AG04449 (cell line): ENCODE measurements at places on chromosomes 11 and 22.

GRCh38 chr11:78339483-78339882 lies 78.1 kb downstream of the GAB2 start:
- no peak for DNase-seq

DNA sequence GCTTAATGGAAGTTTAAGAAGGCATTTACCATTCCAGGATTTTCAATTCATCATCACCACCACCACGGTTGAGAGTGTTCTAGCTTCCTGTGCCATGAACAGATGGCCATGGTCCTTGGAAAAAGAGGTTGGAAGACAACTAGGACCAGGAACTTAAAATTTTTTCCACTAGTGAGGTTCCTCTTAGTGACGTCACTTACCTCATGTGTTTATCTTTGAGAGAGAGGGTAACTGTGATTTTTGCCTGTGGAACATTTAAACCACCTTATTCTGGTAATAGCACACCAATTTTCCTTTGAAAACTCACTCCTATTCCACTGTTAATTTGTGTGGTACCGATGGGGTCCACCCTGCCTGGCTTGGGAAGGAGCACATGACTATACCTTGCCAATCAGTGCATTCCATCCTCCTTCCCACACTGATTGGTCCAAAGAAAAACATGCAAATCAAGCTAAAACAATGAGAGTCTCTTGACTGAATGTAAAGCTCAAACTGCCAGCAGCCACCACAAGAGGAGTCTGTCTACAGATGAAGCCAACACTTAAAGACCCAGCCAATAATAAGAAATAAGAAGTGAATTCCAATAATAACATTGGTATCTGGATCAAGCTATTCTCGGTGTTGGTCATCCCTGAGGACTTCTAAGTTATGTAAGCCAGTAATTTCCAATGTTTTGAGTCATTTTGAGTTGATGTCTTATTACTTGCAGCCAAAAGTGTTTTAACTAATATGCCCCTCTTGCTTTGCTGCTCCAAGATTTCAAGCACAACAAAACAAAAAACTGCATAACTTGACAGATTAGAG lies 111.8 kb downstream of the MPPED2 start:
- DNase-seq = no peak

GRCh38 chr22:20940186-20940651 lies 23.0 kb downstream of the CRKL start:
- DNase-seq = no peak

- DNase-seq = no peak
These were observed 265.9 kb upstream of the SESN3 start for GRCh38 chr11:95496901-95497300.

DNA sequence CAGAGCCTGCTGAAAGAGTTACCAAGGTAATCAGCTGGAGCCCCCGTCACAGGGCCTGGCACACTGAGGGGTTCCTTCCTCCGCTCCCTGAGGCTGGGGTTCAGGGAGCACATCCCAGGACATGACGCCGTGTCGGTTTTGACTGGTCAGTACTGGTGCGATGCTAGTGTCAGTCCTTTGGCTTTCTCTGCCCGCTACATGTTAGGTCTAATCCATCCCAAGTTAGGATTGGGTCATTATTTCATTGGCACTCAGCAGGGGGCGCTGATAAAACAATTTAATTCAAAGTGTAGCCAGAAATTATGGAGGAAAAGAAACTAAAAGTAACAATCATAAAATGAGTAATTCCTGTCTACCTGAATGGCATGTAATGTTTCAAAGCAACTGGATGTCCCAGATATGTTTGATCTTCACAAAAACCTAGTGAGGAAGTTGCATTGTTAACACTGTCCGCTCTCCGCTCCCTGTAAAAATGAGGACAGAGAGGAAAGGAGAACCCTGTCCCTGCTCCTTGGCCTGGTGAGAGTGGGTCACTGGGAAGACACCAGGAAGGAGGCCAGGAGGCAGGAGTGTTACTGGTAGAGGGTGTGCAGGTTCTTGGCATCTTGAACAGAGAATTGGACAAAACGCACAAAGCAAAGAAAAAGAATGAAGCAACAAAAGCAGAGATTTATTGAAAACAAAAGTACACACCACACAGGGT lies 27.1 kb downstream of the TSKU start:
- DNase-seq = no peak

DNA sequence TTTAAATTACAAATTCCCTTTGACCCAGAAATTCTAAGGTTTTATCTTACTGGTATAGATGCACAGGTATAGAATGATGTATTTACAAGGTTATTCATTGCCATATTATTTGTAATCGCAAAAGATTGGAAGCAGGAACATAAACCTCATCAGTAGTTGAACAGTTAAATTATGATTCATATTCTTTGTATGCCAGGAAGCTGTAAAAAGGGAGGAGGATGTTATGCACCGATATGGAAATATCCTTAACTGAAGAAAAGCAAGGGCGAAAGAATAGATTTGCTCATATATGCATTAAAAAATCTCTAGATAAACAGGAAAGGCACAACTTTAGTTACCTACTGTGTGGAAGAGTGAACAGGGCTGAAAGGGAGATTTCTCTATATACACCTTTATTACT lies 36.7 kb downstream of the PPFIA1 start:
- no peak for DNase-seq

- no peak for DNase-seq
These were observed 55.5 kb upstream of the TSPAN18 start for GRCh38 chr11:44671234-44671633.

DNA sequence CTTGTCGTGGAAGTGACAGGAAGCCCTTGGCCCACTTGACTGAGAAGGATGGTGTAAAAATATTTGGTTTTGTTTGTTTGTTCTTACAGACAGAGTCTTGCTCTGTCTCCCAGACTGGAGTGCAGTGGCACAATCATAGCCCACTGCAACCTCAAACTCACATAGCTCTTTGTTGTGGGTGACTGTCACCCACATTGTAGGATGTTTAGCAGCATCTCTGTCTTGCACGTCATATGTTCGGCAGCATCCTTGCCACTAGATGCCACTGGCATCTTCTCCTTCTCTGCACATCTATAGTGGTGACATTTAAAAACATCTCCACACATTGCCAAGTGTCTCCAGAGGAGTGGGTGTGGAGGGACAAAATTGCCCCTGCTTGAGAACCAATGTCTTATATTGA lies 56.8 kb downstream of the PRR5L start:
- no peak for DNase-seq

GRCh38 chr22:50229370-50229769 lies 15.5 kb downstream of the TUBGCP6 start:
- no peak for DNase-seq

DNA sequence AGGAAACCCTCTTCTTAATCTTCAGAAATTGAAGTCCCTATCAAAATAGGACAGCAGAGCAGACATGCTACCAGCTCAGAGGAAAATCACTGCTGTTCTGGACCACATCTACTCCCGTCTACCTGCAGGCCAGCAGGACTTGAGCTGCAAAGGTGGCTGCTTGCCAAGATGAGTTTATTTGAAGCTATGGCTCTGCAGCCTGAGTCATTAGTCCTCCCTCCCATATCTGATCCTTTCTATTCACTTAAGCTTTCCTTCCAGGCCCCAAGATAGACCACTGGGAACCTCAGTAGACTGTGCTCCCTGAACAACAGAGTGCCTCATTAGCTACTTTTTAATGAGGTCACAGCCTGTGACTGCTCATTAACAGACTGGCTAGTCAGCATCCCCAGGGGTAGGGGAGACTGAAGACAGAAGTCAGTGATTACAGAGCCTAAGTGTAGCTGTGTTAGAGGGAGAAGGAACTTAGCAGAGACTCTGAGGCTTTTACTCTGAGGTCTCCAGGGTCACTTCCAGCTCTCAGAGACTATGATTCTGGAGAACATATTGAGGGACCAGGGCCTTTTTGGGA lies 6.8 kb upstream of the OR10A2 start:
- no peak for DNase-seq

DNA sequence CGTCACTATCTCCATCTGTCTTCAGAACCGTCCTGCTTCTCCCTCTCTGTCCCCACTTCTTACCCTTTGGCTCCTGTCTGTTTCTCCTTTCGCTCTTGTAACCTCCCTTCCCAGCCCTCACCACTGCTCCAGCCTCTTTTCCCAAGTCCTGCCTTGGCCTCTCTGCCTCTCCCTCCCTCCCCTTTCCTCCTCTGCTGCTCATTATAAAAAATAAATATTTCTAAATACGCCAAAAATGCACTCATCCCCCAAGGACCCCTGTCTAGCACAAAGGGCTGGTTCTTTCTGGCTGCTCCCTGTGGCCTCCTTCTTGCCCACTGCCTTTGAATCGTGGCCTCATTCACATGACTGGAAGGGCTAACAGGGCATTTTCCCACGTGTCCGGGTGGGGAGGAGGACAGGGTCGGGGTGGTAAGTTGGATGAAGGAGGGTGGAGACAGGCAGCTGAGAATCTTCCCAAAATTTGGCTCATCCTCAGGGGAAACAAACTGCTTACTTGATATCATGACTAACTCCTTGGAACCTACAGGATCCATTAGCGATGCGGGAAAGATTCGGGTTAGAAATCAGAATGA lies 26.4 kb upstream of the OAF start:
- no peak for DNase-seq

DNA sequence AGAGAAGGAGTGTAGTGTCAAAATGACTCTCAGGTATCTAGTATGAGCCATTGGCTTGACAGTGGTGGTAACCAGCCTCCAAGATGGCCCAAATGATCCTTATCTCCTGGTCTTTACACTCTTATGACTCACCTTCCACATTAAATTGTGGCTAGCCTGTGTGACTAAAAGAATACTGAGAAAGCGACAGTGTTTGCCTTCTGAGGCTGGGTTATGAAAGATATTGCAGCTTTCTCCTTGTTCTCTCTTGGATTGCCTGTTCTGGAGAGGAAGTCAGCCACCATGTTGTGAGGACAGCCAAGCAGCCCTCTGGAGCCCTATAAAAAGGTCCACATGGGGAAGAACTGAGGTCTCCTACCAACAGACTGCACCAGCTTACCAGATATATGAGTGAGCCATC lies 15.8 kb downstream of the C11orf71 start:
- no peak for DNase-seq

DNA sequence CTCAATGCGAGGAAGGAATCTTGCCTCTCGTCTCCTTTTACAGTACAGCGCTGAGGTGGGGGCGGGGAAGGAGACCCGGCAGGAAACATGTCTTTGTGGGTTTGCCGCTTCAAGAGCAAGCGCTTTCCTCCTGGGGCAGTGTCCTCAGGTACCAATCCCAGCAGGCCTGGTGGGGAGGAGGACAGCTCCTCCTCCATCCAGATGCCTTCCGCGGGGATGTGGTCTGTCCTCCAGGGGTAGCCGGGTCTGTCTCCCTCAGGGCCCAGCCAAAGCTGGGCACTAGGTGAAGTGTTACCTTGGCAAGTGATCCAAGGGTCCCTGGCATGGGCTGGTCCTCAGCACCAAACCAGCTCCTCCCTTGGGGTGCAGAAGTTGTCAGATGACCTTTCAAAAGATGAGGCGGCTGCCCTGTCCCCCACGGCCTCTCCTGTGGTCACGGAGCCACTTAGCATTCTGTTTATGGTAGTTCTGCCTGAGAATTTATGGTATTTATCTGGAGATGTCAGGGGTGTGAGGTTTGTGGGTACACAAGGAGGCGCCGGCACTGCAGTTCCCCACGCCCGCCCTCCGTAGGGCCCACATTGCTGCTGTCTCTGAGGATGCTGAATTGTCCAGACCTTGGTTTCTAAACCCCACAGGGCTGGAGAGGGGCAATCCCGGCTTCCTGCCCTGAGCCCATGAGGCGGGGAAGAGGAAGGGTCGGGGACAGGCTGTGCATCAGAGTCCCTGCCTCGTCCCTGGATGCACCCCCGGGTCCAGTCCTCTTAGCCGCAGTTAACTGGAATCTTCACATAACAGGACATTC lies 93.5 kb upstream of the ANO1 start:
- DNase-seq = no peak

- no peak for DNase-seq
These were observed 73.3 kb upstream of the CSNK2A3 start for GRCh38 chr11:11426226-11426952.

DNA sequence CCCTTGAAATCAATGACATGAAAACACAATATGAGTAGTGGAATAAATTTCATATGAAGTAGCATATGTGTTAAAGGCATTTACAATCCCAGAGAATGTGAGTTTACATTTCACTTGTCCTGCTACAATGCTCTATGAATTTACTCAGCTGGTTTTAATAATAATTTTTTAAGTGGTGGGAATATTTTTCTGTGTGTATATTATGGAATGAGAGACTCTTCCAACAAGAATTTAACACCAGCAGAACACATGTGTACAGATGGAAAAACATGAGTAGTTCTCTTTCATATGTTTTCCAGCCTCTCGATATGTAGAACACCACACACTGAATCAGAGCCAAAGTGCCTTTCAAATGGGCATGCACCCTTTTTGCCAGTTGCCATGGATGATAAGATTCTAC lies 170.4 kb downstream of the MAML2 start:
- no peak for DNase-seq

GRCh38 chr11:2122222-2122906 lies 16.8 kb downstream of the IGF2 start:
- DNase-seq = peak; percentile 24

- DNase-seq = no peak
These were observed 130.3 kb downstream of the MICAL2 start for GRCh38 chr11:12240677-12241076.

- DNase-seq = no peak
These were observed 5.2 kb upstream of the BID start for GRCh38 chr22:17779286-17780115.

DNA sequence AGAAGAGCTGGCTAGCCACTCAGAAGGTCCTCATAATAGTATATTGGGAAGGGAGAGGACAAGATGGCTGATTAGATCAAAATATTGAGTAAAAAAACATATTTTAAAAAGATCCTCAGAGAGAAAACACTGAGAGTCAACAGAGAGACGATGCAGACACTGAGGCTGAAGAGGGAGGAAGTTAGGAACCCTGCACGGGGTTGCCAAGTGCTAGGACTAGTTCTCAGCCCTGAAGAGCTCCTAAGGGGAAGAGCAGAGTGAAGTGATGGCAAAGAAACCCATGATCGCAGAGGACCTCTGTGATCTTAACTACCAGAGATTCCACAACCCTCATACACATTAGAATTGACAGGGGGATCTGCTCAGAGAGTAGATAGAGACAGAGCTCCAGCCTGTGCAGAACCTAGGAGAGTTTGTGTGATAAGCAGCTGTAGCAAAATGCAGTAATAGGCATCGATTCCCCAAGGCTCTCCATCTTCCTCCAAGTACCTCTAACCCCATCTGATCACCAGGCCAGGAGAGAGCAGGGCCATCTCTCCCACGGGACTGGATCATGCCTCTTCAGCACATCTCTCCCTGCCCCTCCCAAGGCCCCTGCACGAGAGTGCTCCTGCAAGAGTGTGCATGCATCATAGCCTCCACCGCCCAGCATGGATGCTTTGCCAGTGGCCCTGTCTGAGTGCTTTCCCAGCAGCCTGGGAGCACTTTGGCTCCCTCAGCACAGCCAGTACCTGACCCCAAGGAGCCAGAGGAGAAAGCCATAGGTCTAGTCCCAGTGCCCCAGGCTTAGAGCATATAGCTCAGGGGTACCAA lies 41.2 kb upstream of the ARL14EP start:
- DNase-seq = no peak

GRCh38 chr11:19407677-19408270 lies 167.0 kb upstream of the E2F8 start:
- DNase-seq = no peak

DNA sequence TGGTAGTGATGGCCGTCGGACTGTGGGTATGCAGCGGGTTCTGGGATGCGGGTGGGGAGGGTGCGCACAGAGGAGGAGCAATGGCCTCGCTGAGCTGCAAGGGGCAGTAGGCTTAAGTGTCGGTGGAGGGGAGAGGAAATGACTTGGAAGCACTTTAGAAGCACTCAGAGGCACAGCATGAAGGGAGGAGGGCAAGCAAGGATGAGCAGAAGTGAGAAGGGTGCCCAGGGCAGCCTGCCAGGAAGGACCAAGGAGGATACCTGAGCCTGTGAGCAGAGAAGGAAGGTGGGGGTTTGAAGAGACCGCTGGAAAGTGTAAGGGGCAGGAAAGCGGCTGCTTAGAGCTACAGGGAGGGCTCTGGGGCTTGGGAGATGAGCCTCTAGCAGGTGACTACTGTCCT lies 330 bp downstream of the SLC5A1 start:
- no peak for DNase-seq
